ENCODE measurements at places on chromosomes 13 and 19.

GRCh38 chr13:36973621-36974295 is 25.4 kb downstream of the ALG5 start:
- DNase-seq, result no peak

DNA sequence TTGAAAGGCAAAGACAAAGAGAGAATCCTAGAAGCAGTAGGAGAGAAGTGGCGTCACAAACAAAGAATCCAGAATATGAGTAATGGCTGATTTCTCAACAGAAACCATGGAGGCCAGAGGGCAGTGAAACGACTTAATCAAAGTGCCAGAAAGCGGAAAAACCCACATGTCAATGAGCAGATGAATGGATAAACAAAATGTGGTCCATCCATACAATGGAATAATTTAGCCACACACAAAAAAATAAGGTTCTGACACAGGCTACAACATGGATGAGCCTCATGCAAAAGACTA is 52.2 kb upstream of the RANBP3 start:
- DNase-seq, result no peak

DNA sequence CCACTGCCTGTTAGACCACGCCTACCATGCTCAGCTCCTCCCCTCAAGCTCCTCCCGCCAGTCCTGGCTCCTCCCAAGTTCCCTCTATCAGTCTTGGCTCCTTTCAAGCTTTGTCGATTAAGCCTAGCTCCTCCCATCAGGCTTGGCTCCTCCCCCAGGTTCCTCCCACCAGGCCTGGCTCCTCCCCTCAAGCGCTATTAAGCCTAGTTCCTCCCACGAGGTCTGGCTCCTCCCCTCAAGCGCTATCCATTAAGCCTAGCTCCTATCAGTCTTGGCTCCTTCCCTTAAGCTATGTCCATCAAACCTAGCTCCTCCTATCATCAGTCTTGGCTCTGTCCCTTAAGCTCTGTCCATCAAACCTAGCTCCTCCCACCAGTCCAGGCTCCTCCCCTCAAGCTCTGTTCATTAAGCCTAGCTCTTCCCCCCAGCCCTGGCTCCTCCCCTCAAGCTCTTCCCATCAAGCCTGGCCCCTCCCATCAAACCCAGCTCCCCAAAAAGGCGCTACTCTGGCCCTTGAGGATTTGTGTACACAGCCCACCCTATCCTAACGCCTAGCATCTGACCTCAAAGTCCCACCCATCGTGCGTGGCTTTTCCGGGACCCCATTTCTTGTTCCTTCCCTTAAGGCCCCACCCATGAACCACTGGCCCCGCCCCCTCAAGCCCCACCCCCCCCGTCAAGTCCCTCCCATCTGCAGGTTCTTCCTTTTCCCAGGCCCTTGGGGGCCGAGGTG is 10.0 kb downstream of the CAMSAP3 start:
- no peak for DNase-seq

DNA sequence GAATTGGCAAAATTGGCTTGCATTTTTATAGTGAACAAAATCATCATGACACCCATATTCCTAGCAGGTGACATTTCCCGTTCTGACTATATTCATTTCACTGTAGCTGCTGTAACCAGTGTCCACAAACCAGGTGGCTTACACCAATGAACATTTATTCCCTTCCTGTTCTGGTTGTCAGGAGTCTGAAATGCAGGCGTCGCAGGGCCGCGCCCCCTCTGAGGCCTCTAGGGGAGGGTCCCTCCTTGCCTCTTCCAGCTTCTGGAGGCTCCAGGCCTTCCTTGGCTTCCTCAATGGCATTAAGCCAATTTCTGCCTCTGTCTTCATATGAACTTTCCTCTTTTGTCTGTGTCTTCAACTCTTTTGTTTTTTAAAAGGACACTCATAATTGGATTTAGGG is 6.5 kb upstream of the RLN3 start:
- DNase-seq, result no peak

GRCh38 chr19:7751157-7751783 is 3.9 kb upstream of the CD209 start:
- DNase-seq, result no peak

DNA sequence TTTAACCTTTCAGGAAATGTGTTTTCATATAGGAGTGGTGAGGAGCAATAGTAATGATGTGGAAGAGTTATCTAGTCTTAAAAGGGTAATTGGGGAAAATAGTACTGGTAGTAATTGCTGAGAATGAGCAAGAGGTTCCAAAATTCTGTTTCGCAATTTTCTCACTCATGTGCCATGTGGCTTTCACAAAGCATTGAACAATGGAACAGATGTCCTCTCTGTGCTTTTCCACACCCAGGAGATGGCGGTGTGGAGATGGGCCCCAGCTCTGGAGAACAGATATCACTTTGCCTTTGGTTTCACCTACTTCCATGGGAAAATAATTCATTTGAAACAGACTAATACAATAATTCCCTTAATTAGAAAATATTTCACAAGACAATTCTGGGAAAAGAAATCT is 170.0 kb upstream of the SLC10A2 start:
- no peak for DNase-seq

Data from stimulated activated CD8-positive, alpha-beta memory T cell treated with anti-CD3 and anti-CD28 coated beads, Interleukin-7, amount 100 ng/mL, for 1 hour (primary cell).